ENCODE measurements at places on chromosomes 2 and 18.

- no peak for DNase-seq
Observed at GRCh38 chr2:79740879-79741443, 228.1 kb downstream of the CTNNA2 start.

DNA sequence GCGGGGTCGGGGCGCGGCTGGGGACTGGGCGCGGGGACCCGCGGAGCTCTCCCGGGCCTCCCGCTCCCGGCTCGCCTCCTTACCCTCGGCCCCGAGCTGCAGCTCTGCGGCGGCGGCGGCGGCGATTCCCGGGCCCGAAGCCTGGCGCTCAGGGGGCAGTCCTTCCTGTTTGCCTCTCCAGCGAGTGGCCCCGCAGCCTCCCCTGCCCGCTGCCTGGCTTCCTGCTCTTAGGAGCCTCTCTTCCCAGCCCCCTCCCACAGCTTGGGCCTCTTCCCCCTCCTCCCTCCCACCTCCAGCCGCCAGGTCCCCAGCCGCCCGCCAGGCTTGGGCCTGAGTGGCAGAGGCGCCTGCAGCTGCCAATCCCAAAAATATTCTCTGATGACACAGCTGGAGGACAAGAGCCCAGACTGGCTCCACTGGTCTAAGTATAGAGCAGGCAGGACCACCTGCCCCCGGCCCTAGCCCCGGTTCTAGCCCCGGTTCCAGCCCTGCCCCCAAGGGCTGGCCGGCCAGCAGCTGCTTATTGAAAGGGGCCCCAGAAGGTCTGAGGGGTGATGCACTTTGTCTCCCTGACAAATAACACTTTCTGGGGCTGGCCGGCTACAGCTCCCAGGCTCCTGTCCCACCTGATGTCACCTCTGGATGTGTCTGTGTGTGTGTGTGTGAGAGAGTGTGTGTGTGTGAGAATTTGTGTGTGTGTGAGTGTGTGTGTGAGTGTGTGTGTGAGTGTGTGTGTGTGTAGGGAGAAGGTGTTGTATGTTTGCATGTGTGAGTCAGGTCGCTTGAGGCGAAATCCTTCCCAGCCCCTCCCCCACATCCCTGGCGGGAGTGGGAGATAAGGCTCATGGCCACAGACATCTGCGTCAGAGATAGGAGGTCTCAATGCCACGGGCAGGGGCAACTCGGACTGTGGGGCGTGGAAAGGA lies at the start of gene OBSL1:
Gene OBSL1, minus strand, starts transcription at position 229 of the 926 bp plus-strand sequence. CDS start 307 bp downstream, outside the sequence.
- peak; percentile 83 for DNase-seq

- DNase-seq: no peak
Observed at GRCh38 chr2:217852555-217853211, 150.1 kb downstream of the TNS1 start.

DNA sequence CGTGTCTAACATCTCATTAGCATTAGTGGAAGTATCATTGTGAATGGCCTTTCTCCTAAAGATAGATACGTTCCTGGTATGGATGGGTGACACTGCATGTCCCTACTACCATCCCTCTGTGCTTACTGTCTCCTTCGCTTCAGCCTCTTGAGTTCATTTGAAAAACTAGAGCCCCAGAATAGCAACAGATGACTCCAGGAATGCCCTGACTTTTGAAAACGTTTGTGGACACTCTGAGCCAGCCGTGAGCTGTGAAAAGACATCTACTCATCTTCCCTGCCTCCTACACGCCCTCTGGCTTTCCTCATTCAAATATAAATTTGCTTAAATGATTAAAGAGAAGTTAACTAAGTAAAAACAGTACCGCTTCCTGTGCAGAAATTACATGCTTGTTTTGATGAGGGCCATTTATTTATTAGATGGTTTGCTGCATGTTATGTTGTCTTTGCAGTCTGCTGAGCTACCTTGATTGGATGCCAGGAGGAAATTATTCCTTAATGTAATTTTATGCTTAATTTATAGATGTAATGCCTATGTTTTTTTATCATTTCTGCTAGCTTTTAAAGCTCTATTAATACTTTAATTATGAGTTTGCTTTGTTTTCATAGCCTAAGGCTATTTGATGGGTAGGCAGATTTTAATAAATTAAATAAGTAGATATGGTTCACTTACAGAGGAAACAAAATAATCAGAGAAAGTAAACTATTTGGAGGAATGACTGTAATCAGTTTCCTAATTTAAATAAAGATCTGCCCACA lies 32.1 kb upstream of the MYO3B start:
- DNase-seq: no peak

GRCh38 chr2:134310107-134311079 lies 56.5 kb downstream of the MGAT5 start:
- no peak for DNase-seq

DNA sequence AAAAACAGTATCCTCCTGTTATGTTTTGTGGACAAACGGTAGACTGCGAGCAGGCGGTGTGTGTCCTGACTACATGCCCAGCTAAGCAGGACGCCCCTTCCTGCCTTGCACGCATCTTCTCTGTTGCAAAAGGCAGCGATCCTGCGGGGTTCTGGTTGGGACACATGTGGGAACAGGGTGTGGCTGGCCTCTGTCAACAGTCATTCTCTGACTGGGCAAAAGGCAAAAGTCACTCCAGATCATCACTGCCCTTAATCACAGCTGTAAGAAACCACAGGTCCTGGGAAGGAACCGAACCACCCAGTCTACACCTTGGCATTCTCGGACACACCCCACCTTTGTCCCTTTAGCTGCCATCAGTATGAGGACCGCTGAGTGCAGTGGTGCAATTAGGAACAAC lies 44.3 kb upstream of the TMEM87B start:
- no peak for DNase-seq

GRCh38 chr18:64254399-64255093 lies 105.7 kb upstream of the LINC00305 start:
- DNase-seq: no peak

GRCh38 chr2:117958186-117958585 lies 55.7 kb downstream of the CCDC93 start:
- no peak for DNase-seq

GRCh38 chr2:128439031-128439790 lies 120.5 kb upstream of the HS6ST1 start:
- DNase-seq: no peak

- DNase-seq: no peak
Observed at GRCh38 chr2:26772064-26773001, 8.2 kb downstream of the SLC35F6 start.

- no peak for DNase-seq
Observed at GRCh38 chr2:38835990-38836389, 39.7 kb downstream of the DHX57 start.

DNA sequence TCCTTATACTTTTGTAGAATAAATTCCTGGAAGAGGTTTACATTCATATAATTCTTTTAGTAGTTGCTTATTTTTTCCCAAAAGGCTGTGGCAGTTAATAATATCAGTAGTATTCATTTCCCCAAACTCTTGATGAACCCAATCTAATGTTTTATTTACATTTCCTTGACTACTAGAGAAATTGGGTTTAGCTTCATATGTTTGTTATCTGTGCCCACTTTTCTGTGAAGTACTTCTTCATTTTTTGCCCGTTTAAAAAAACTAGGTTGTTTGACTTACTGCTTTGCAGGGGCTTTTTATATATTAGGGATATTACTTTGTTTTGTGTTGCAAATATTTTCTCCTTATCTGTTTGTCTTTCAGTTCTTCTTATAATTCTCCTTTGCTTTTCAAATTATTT lies 17.2 kb downstream of the RALB start:
- no peak for DNase-seq

- no peak for DNase-seq
Observed at GRCh38 chr18:57887543-57888383, 84.6 kb upstream of the ATP8B1 start.

GRCh38 chr2:71216501-71216900 lies 10.4 kb downstream of the PAIP2B start:
- DNase-seq: no peak

Data from GDM1 (cell line).